ENCODE measurements at places on chromosomes 11 and 22.

DNA sequence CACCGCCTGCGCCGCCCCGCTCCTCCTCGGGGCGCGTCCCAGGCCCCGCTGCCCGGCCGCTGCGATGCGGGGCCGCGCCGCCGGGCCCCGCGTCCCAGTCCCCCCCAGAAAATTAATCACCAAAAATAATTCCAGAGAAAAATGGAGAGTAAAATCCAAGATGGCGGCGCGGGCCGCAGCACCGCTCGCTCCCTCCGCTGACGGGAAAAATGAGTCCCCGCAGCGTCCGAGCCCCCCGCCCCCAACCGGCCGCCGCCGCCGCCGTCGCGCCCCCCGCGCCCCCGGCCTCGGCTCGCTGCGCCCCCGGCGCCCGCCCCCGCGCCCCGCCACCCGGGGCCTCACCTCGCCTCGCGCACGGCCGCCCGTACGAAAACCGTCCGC lies at the start of gene KMT5B:
TSS of gene KMT5B (minus strand) at position 162 of the 381 bp plus-strand sequence. CDS start 23,220 bp downstream, outside the sequence.
- no peak for DNase-seq

DNA sequence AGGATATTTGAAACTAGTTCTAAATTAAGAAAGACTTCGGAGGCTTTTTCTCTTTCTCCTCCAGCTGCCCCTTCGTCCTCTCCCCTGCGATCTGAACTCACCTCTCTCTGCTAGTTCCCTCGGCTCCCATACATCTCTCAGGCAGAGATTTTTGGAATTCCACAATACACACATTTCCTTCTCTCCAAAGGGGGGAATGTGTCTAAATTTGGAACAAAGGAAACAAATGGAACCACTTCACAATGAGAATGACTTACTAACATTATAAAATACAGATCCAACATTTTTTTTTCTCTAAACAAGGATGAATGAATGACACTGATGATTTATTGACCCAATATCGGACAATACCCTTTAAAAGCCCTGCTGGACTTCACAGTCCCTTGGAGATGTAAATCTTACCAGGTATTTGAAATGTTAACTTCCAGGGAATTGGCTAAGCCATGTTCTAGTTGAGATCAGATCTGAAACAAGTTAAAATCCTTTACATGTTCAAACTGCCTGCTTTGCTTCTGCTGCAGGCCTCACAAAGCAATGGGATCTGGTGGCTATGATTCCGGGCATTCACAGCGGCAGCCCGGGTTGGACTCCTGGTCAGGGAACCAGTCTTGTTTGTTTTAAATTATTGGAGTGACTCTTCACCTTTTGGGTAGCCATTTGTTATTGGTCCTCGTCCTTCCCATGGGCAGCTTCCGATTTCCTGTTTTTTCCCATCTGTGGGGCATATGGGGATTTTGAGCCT lies 20.5 kb upstream of the GSTP1 start:
- DNase-seq, result no peak

DNA sequence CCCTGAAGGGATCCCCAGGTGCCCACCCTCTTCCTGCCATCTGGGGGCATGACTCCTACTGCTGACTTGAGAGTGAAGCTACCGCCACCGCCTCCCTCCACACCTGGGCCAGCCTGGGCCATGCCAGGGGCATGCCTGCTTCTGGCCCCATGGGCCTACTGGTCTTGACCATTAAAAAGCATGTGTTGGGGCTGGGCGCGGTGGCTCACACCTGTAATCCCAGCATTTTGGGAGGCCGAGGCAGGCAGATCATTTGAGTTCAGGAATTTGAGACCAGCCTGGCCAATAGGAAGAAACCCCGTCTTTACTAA lies 37.7 kb upstream of the CCDC188 start:
- DNase-seq, result no peak

DNA sequence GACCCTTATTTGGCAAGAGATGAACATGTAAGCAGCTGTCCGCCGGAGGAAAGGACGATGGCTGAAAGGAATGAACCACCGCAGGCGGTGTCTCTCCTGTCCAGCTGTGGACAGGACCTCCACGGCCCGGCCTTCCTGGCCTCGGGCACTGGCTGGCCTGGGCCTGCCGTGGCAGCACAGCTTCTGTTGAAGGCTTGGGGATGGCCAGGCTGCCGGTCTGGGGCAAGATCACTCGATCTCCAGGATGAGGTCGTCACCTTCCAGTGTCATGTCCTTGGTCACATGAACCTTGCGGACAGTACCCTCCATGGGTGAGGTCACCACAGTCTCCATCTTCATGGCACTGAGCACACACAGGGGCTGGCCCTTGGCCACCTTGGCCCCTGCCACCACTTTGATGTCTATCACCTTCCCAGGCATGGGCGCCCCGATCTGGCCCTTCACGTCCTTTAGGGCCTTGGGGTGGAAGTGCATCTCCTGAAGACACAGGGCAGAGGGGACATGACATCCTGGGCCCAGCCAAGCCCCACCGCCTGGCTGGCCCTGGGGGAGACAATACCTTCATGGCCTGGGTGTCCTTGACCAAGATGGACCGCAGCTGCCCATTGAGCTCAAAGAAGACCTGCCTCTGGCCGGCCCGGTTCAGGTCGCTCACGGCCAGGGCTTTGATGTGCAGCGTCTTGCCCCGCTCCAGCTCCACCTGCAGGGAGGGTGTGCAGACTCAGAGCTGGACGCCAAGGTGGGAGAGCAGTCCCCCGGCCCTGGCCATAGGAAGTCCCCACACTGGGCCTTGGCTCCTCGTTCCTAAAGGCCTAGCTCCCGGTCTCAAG lies 5.6 kb downstream of the RCE1 start:
- no peak for DNase-seq

DNA sequence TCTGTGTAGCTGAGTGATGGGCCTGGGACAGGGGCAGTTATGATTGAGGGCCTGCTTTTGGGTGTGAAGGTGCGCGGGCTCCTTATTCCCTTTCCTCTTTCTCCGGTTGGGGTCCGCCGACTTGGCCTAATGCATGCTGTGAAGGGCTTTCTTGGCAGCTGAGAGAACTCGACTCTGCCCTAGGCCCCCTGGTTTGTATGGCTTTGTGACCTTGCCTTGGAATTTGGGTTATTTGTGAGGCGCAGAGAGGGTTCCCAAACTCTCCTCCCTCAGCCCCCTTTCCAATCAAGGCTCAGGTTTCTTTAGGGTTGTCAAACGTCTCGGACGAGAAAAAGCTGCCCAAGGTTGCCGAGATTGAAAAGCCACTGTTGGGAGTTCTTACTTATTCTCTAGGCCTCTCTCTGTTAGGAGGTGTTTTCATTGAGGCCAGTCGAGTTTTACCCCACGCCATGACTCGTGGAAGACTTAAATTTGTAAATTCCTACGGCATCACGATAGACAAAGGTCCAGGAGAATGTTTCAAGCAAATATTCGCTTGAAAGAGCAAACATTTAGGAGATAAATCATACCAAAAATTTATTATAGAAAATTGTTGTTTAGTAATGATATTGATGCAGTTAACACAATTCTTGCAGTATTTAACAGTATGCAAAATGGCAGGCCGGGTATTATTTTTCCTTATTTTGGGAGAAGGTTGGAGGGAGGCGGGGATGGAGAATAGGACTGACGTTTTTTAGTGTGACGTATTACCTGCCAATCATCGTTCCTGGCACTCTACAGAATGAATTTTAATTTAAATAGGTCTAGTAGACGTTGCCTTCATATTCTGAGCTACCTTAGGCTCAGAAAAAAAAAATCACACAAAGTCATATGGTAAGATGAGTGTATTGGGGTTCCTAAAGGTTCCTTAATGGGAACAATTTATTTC lies 689 bp downstream of the PDHX start:
- peak; percentile 35 for DNase-seq
